ENCODE measurements at places on chromosomes 5 and 9.

GRCh38 chr5:14492331-14492964 is 89.1 kb upstream of the OTULINL start:
- no peak for DNase-seq

GRCh38 chr5:143644727-143645126 is 167.2 kb upstream of the HMHB1 start:
- DNase-seq: no peak

- no peak for DNase-seq
These were observed 60.8 kb downstream of the MTMR12 start for GRCh38 chr5:32251871-32252458.

DNA sequence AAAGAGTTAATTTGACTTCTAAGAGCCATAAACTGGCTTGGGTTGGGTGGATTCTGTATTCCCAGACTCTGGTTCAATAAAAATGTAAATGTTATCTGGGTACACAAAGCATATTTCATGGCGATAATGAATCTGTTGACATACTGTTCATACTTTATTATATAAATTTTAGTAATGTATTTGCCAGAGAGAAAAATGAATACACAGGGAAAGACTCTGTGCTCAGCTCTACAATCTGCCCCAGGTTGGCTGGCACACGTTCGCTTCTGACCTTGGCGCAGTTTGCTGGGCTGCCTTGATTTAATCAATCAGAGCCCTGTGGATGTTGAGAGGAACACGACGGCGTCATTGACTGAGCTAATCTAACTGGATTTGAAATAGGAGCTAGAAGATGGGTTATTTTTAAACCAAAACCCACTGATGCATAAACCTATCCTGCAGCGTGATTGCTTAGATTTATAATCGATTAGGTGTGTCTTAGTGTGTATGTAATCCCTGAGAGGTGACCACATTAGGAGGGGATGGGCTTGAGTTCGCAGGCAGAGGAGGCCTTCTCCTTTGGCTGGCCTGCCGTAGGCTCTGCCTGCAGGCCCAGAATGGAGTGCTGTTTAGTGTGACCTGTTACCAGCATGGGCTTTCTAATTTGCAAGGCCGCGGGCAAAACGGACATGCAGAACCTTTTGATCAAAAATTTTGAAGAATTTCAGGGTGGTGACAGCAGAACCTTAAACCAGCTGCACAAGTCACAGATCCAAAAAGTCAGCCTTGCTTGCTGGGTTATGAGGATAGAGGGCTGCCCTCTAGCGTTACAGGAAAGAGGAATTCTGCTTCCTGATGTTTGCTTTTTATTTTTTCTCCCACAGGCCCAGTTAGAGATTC is 3.9 kb upstream of the ADCY2 start:
- no peak for DNase-seq

DNA sequence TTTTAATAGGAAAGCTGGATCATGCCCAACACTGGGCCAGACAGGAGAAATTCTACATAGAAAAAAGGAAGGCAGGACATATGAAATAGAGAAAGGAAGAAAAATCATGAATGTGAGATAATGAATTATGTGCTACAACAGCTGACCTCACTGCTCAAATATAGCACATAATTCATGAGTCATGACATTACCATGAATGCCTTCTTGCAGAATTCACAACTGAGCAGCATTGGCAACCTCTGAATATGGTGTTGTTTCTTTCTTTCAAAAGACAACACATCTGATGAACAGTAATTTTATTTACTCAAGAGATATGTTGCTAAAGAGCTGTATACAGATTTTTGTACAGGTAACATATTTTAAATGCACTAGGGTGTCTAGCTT is 34.4 kb downstream of the APBA1 start:
- no peak for DNase-seq

Measured in central memory CD4-positive, alpha-beta T cell (primary cell).